NCI-H187 (cell line): ENCODE measurements at places on chromosomes 13 and 19.

DNA sequence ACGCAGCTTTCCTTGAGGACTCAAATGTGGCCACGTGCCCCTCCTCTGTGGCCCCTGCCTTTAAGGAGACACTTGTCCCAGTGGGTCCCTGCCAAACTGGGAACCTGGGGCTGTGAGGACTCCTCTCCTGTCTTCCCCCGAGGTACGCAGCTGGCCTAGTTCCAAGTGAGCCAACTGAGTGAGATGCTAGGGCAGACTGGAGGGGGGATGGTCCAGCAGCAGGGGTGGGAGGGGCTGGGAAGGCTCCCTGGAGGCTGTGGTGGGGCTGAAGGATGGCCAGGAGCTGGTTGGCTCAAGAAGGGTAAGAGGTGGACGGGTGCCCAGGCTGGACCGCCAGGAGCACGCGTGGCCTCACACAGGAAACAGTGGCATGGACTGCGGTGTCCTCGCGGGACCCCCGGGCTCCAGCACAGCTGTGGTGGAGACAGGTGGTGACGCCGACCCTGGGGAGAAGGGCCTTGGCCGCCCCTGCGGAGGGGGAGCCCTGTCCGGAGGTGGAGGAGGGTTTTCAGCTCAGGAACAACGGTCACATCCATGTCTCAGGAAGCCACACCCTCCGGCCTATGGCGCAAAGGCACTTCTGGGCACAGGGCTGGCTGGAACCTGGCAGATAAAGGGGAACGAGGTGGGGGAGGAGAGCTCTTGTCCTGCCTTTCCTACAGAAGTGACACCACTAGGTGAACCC lies 45.8 kb downstream of the MLLT1 start:
- no peak for DNase-seq

DNA sequence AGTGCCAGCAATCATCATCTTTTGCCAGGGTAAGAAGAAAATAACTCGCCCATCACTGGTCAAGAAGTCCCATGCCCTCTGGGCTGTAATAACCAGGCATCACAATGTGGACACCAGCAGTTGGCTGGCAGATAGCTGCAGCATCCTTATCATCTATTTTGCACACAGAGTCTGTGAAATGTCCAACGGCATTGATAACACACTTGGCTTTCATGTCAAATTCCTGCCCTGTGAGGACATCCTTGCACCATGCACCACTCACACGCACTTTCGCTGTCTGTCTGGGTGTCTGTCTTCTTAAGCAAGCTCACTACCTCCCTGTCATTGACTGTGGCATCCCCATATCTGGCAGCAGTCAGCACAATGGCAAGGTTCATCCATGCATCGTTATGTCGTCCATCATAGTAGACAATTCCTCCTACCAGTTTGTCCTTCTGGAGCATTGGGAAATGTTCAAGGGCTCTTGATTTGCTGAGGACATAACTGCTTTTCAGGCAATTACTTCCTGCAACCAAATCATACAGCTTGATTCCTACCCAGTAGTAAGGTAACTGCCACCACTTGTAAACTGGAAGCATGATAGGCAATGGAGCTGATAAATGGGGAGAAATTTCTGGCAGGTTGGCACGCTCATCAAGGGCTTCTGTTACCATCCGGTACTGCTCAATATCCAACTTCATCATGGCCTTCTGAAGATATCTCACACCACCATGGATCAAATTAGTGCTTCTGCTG lies 6.8 kb upstream of the ZSCAN5A start:
- no peak for DNase-seq

GRCh38 chr19:7535047-7535997 lies at the start of gene PNPLA6:
Gene PNPLA6 (plus strand): TSS chr19:7535717. CDS start chr19:7535789, 72 bp downstream.
- peak; percentile 70 for DNase-seq

DNA sequence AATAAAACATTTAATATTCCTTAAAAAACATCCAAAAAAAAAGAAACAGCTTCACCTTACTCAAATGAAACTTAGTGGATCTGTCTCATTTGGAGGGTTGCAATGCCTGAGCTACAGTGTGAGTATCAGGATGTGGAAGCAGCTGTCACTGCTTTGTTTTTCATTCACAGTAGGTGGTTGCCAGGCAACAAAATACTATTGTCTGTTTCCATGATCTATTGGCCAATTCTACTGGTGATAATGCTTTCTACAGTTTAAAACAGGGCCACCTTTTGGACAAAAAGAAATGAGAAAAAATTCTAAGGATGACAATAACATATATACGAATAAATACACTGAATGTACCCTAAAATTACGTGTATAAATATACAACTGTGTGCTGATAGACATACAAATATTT lies 3.0 kb downstream of the ENOX1 start:
- peak; percentile 32 for DNase-seq

- no peak for DNase-seq
Measured at GRCh38 chr13:86193281-86193680, 394.1 kb upstream of the SLITRK6 start.

DNA sequence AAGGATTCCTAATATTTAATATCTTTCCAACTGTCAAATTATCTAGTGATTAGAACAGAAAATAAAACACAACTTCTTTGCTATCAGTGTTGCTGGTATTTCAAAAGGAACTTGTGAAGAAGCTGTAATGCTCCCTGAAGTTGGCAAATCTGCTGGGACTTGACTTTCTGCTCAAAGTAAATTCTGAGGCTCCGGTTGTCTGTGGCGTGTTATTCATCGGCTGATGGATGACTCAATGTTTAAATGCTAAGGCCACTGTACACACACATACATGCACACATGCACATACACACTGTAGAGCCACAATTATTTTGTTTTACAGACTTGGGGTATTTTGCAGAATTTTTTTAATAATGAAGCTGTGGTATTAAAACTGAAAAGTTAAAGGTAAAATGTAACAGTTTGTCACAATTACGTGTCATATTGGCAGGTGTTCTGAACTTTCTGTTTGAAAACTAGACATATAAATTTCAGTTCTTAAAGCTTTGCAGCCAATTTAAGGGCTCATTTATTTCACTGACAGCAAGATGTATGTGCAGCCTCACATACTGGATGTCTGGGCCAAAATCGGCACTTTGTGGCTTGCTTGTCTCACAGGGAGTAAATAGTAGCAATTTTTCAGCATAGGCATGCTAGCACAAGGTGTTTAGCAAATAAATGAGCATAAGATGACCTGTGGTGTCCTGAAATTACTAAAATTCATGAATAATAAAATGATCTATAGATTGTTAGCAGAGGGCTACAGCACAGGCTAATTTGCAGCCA lies 1691.7 kb upstream of the PCDH20 start:
- no peak for DNase-seq

DNA sequence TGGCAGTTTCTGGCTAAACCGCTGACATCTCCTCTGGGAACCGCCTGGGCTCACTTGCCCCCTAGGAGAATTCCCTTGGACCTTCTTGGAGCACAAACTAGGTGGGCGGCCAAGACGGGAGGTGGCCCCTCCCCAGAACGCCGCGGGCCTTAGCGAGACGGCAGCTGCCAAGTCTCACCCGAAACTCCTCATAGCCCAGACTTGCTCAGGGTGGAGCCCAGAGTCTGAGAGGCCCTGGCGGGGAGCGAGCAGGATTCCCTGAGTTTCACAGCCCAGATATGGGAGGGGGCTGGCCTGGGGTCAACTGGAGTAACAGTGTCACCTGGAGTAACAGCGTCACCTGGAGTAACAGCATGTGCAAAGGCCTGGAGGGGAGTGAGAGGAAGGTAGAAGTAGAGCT lies 10.1 kb downstream of the TINCR start:
- no peak for DNase-seq

DNA sequence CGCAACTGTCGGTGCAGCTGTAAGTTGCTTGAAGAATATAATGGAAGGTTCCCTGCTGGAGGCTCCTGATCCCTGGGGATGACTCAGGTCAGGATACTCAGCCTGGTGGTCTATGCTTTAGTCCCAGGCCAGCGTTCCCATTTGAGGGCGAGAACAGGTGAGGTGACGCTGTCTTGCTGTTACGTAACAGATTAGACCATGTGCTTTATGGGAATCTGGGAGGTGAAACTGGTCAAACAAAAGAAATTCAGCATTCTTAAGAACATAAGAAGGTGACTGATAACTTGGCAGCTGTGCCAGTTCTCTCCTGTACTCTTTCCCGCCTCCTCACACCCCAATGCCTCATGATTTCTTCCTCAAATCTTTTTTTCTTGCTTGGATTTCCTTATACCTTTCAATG lies at the start of gene CXCL17:
CXCL17 (minus strand) TSS at position 114 of the 400 bp plus-strand sequence. CDS start 114 bp downstream, outside the sequence.
- DNase-seq: no peak

DNA sequence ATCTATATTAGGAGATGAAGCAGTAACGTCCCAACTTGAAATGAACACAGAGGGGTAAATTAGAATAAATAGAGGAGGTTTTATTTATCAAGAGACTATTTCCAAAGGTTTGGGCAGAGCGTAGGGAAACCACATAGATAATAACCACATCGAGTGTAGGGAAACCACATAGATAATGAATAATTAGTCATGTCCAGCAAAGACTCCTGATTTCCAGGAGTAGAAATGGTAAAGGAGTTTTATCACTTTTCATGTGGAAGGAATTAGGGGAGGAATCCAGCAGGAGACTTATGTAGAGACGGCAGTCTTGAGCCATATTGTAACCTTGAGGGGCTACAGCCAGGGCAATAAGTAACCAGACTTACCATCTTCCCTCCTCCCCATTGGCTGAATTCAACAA lies 136.3 kb upstream of the CSNK1A1L start:
- DNase-seq: no peak

DNA sequence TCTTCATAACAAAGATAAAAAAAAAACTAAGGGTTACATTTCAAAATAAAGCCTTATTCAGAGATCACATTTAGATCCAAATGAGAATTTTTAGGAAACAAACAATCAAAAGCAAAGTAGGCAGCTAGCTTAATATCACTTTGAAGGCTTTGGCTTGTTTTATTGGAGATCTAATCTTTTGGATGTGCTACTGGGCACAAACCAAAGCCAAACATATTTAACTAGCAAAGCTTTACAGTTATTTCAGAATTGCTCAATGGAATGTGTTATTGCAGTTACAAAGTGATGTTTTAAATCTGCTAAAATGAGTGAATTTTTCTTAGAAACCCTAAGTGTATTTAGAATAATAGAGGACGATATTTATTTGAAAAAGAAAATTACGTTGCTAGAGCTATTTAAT lies 114.7 kb upstream of the KLHL1 start:
- DNase-seq: no peak

- no peak for DNase-seq
Measured at GRCh38 chr19:32336259-32337083, 8.9 kb upstream of the ZNF507 start.

GRCh38 chr13:32647926-32648325 lies 61.7 kb downstream of the PDS5B start:
- DNase-seq: no peak
